Calu3 (cell line): ENCODE measurements at places on chromosomes 11 and 22. TPM values are rescaled to one million over a fixed set of nuclear protein-coding genes. Genes with fewer than 3 reads are reported as not detected.

The TNNI2 gene
- 1.3 and 1.4 TPM in 2 replicates for total RNA-seq

The DMC1 gene
- total RNA-seq, result 4.1 and 4.4 TPM in 2 replicates

The OR8G1 gene
- total RNA-seq, result not detected in 2 replicates

The NOX4 gene
- not detected in 2 replicates for total RNA-seq

The RSF1 gene
- total RNA-seq, result 68.5 and 76.4 TPM in 2 replicates

The ZDHHC24 gene
- 15.1 and 17.3 TPM in 2 replicates for total RNA-seq

DNA sequence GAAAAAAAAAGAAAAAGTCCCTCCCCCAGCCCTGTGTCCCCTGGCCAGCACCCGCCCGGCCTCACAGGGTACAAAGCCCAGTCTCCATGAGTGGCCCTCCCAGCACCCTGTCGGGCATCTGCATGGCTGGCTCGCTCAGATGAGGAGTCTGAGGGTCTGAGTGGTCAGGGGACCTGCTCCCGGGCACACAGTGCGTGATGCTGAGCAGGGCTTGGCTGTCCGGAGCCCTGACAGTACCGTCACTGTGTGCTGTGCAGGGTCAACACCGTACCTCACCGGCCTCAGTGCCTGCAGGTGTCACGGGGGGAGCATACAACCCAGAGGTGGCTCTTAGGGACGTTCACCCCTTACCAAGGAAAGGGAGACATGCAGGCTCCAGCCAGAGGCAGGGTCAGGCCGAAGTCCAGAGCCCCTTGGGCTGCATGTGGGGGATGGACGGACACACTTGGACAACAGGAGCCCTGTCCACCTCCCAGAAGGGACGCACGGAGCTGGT, 3.6 kb upstream of the PLXNB2 start:
- H3K4me1 ChIP-seq, result peaks cover 1% of the 10 kb centered on the region
- no peak for DNase-seq
- H3K4me3 ChIP-seq, result no peak overlapping the region
- H3K36me3 ChIP-seq, result peaks cover 42% of the 10 kb centered on the region
- no peaks in the 10 kb centered on the region for H3K27me3 ChIP-seq
- no peak overlapping the region for H3K27ac ChIP-seq

DNA sequence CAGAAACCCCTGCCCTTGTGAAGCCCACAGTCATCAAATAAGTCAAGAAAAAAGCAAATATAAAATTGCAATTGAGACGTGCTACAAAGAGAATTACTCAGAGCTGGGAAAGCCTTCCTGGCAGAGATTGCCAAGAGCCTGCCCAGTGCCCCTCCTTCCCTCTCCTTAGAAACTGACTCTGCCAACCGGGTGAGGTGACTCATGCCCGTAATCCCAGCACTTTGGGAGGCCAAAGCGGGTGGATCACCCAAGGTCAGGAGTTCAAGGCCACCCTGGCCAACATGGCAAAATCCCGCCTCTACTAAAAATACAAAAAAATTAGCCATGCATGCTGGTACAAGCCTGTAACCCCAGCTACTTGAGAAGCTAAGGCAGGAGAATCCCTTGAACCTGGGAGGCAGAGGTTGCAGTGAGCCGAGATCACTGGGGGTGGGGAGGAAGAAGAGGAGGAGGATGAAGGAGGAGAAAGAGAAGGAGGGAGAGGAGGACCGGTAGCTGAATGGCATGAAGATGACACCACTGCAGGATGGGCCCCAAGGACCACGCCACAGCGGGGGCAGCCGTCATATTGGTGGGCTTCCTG, 76.1 kb upstream of the RTL6 start:
- H3K4me3 ChIP-seq, result no peak overlapping the region
- no peak overlapping the region for H3K27ac ChIP-seq
- H3K36me3 ChIP-seq, result no peaks in the 10 kb centered on the region

GRCh38 chr11:14409891-14410290, 50.9 kb upstream of the RRAS2 start:
- H3K27ac ChIP-seq, result no peak overlapping the region
- H3K4me3 ChIP-seq, result no peak overlapping the region
- no peak for DNase-seq
- H3K4me1 ChIP-seq, result no peaks in the 10 kb centered on the region

- no peak for DNase-seq
- no peaks in the 10 kb centered on the region for H3K36me3 ChIP-seq
Observed at GRCh38 chr11:77510095-77510494, 36.2 kb upstream of the PAK1 start.

- no peaks in the 10 kb centered on the region for H3K27me3 ChIP-seq
- H3K4me1 ChIP-seq, result peaks cover 27% of the 10 kb centered on the region
- peak overlapping the region; percentile 40 for H3K27ac ChIP-seq
- H3K4me3 ChIP-seq, result peak overlapping the region; percentile 16
Observed at GRCh38 chr22:33476206-33476605, 418.0 kb upstream of the SYN3 start.

GRCh38 chr22:23380230-23380573, 199.9 kb downstream of the IGLL1 start:
- H3K36me3 ChIP-seq, result no peaks in the 10 kb centered on the region
- no peak overlapping the region for H3K27ac ChIP-seq
- no peak for DNase-seq
- H3K27me3 ChIP-seq, result peaks cover 44% of the 10 kb centered on the region

DNA sequence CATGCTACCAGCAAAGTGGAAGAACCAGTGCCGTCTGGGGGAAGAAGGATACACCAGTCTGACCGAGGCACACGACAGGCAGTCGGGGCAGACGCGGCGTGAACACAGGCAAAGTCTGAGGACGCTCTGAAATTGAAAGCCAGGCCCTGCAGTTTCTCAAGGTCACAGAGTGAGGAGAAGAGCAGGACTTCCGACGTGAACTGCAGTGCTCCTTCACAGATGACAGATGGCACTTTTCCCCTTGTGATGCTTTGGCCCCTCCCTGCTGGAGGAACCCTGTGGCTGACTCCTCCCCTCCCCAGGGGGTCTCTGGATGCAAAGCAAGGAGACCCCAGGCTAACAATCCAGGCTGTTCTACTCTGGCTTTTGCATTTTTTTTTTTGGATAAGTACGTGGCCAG, 19.6 kb upstream of the JAM3 start:
- no peaks in the 10 kb centered on the region for H3K36me3 ChIP-seq
- peaks cover 53% of the 10 kb centered on the region for H3K27me3 ChIP-seq
- H3K27ac ChIP-seq, result no peak overlapping the region
- no peaks in the 10 kb centered on the region for H3K4me1 ChIP-seq

DNA sequence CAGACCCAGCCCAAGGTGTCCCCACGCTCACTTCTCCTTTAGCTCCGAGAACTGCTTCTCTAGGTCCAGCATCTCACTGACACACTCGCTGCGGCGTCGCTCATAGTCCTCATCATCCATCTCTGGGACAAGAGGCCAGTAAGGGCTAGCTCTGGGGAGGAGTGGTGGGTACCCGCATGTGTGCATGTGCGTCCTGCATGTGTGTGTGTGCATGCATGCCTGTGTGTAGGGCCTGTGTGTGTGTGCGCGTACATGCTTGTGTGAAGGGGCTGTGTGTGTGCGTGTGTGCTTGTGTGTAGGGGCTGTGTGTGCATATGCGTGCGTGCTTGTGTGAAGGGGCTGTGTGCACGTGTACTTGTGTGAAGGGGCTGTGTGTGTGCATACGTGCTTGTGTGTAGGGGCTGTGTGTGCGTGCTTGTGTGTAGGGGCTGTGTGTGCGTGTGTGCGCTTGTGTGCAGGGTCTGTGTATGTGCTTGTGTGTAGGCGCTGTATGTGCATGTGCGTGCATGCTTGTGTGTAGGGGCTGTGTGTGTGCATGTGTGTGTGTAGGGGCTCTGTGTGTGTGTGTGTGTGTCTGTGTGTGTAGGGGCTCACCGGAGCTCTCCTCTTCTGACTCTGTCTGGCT, 3.3 kb downstream of the BRMS1 start:
- no peak overlapping the region for H3K4me3 ChIP-seq
- no peak for DNase-seq
- no peaks in the 10 kb centered on the region for H3K27me3 ChIP-seq
- peaks cover 28% of the 10 kb centered on the region for H3K4me1 ChIP-seq
- H3K36me3 ChIP-seq, result peaks cover 34% of the 10 kb centered on the region
- H3K27ac ChIP-seq, result no peak overlapping the region

- no peaks in the 10 kb centered on the region for H3K27me3 ChIP-seq
- H3K4me1 ChIP-seq, result no peaks in the 10 kb centered on the region
- no peaks in the 10 kb centered on the region for H3K36me3 ChIP-seq
- no peak for DNase-seq
Observed at GRCh38 chr11:132898676-132899075, 633.6 kb downstream of the OPCML start.

DNA sequence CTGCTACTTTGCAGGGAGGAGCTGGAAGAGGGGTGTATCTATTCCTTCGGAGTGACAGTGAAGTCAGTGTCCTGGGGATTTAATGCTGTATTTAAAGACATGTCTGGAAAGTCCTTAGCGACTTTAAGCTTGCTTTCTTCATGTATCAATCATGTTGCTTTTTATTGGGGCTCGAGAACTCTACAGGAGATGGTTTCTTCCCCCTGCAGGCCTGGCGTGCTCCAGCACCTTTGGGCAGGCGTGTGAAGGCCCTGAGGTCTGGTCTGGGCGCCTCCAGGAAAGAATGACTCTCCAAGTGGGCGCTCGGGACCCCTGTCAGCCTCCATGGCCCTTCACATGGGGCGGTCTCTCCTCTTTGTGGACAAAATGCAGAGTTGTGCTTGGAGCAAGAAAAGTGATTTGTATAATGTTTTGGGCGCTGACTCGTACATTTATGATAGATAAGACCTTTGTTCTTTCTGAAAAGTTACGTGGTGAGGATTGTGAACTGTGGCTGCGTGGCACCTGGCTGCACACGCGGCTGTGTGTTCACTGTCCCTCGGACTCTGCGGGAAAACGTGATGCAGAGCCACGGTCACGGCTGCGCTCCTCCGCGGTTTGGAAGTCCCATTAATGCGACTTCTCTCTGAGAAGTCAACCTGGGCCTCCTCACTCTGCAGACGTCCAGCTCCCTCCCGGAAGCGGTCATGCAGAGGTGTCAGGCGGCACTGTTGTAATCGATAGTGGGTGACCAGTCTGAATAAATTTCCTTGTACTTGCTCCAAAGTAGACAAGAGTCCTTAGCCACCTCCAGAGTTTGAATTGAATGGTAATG, 282.5 kb downstream of the TBC1D22A start:
- H3K27ac ChIP-seq, result no peak overlapping the region
- H3K4me1 ChIP-seq, result no peaks in the 10 kb centered on the region
- no peak overlapping the region for H3K4me3 ChIP-seq
- no peak for DNase-seq

- no peak overlapping the region for H3K27ac ChIP-seq
- H3K4me3 ChIP-seq, result no peak overlapping the region
- no peak for DNase-seq
Observed at GRCh38 chr11:110076371-110076965, 16.7 kb upstream of the ZC3H12C start.

GRCh38 chr11:272195-272930, 5.8 kb upstream of the NLRP6 start:
- H3K27me3 ChIP-seq, result peaks cover 74% of the 10 kb centered on the region
- DNase-seq, result no peak
- H3K4me1 ChIP-seq, result peaks cover 18% of the 10 kb centered on the region
- H3K27ac ChIP-seq, result no peak overlapping the region

GRCh38 chr22:39627865-39628562, 57.5 kb downstream of the CACNA1I start:
- H3K27ac ChIP-seq, result no peak overlapping the region
- H3K4me1 ChIP-seq, result peaks cover 1% of the 10 kb centered on the region
- H3K4me3 ChIP-seq, result no peak overlapping the region
- H3K27me3 ChIP-seq, result peaks cover 48% of the 10 kb centered on the region
- no peak for DNase-seq

GRCh38 chr22:32852395-32853251, 51.1 kb downstream of the TIMP3 start:
- no peak overlapping the region for H3K27ac ChIP-seq
- H3K4me3 ChIP-seq, result no peak overlapping the region
- no peak for DNase-seq
- H3K4me1 ChIP-seq, result no peaks in the 10 kb centered on the region

GRCh38 chr11:99184146-99184545, 163.4 kb downstream of the CNTN5 start:
- no peaks in the 10 kb centered on the region for H3K36me3 ChIP-seq
- no peak for DNase-seq
- H3K27me3 ChIP-seq, result no peaks in the 10 kb centered on the region
- H3K4me3 ChIP-seq, result no peak overlapping the region
- no peak overlapping the region for H3K27ac ChIP-seq
- H3K4me1 ChIP-seq, result no peaks in the 10 kb centered on the region

- no peak for DNase-seq
- H3K27ac ChIP-seq, result no peak overlapping the region
- H3K36me3 ChIP-seq, result no peaks in the 10 kb centered on the region
- H3K4me3 ChIP-seq, result no peak overlapping the region
- peaks cover 9% of the 10 kb centered on the region for H3K4me1 ChIP-seq
Observed at GRCh38 chr11:33830903-33831648, 56.8 kb upstream of the FBXO3 start.

DNA sequence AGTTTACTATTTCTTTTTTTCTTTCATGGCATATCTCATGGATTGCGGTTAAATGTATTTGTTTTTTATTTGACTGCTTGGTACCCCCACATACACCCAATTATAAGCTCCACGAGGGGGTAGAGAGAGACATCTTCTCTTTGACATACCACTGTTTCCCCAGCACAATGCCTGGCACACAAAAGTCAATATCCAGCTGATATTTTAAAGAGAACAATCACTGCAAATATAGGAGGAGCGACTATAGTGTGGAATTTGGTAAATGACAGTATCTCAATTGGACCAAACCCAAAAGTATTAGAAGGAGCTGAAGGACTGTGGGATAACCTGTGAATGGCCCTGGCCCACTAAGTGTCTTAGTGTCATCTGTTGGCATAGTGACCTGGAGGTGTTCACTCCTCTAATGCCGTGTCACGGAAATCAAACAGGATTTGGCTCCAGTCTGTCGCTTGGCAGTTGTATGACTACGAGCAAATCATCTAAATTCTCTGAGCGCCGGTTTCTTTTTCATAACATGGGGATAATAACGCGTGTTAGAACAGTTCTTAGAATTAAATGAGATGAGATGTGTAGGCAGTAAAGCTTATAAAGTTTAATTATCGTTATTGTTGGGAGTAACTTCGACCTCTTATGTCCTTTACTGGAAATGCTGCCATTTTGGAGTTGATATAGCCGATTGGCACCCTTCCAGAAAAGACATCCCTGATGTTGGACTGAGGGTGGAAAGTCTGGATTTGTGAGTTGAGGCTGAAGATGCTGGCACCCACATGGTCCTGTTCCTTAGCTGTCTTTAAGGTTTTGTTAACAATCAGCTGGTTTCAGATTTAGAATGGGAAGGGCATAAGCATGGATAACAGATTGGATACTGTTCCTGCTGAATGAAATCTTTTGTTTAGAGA, 144.5 kb downstream of the DBX1 start:
- no peak overlapping the region for H3K27ac ChIP-seq
- no peaks in the 10 kb centered on the region for H3K36me3 ChIP-seq
- no peak for DNase-seq
- H3K4me1 ChIP-seq, result peaks cover 44% of the 10 kb centered on the region
- no peaks in the 10 kb centered on the region for H3K27me3 ChIP-seq
- no peak overlapping the region for H3K4me3 ChIP-seq

DNA sequence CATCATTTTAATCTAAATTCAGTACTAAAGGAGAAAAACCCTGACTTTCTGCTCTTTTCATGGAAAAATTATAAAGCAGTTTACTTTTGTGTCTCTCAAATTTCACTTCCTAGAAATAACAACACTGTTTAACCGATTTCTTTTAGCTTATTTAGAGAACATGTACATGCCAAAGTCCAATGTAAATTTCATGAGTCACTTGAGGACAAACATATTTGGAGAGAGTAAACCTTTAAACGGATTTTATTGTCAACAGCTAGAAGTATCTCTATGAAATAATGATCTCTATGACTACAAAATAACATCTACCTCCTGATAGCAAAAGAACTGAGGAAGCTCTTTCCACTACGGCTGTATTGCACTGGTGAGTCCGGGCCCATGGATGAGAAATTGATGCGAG, 46.3 kb upstream of the SLC22A25 start:
- no peak overlapping the region for H3K27ac ChIP-seq
- DNase-seq, result no peak
- no peaks in the 10 kb centered on the region for H3K36me3 ChIP-seq
- H3K4me3 ChIP-seq, result no peak overlapping the region
